ENCODE measurements at places on chromosomes 1 and 21. TPM values are rescaled to one million over a fixed set of nuclear protein-coding genes. Genes with fewer than 3 reads are reported as not detected.

DNA sequence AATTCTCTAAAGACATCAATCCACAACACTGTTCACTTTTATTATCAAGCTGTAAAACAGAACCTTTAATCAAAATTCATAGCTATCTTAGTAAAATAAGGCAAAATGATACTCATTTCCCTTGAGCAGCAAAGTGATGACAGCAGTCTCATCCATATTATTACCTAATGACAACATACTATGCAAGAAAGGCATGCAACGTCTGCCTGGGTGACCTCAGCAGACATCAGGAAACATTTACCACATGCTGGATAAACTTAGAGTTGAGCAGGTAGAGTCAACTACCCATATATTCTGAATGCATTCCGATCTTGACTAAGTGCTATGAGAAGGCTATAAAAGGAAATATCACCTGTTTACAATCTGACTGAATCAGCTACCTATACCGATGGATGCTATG lies 145.1 kb downstream of the SIPA1L2 start:
- H3K4me3 ChIP-seq: no peak overlapping the region
- H3K36me3 ChIP-seq: no peaks in the 10 kb centered on the region
- no peak overlapping the region for H3K27ac ChIP-seq
- no peaks in the 10 kb centered on the region for H3K27me3 ChIP-seq

- H3K4me1 ChIP-seq: peaks cover 3% of the 10 kb centered on the region
- H3K27me3 ChIP-seq: no peaks in the 10 kb centered on the region
- peak; percentile 29 for DNase-seq
- peaks cover 21% of the 10 kb centered on the region for H3K36me3 ChIP-seq
- no peak overlapping the region for H3K27ac ChIP-seq
These were observed 46.1 kb upstream of the RBM34 start for GRCh38 chr1:235207209-235207565.

DNA sequence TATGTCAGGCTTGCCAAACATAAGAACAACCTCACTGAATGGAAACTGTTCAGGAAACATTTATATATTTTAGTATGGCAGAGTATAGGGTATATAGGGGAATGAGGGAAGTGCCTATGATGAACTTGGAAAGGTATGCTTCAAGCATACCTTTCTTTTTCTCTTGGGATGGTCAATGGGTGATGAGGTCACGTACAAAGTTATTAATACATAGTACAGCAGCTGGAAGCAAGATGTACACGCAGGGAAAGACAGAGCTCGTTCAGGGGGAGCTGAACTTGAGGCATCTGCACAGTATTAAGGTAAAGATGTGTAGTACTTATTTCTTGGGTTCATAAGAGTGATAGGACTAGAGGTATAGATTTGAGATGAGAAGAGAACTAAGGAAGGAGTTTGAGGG lies 61.5 kb downstream of the ABCD3 start:
- no peak for DNase-seq
- no peaks in the 10 kb centered on the region for H3K4me1 ChIP-seq
- no peaks in the 10 kb centered on the region for H3K36me3 ChIP-seq
- H3K4me3 ChIP-seq: no peak overlapping the region
- no peaks in the 10 kb centered on the region for H3K27me3 ChIP-seq
- H3K27ac ChIP-seq: no peak overlapping the region

GRCh38 chr1:84422909-84423308 lies 24.6 kb downstream of the DNASE2B start:
- H3K4me1 ChIP-seq: no peaks in the 10 kb centered on the region
- H3K36me3 ChIP-seq: no peaks in the 10 kb centered on the region
- H3K27ac ChIP-seq: no peak overlapping the region
- DNase-seq: no peak

- H3K27ac ChIP-seq: peak within 1 kb of the TSS; percentile 96
- H3K4me3 ChIP-seq: peak within 1 kb of the TSS; percentile 82
- peaks cover 14% of the 10 kb centered on the region for H3K4me1 ChIP-seq
These were observed at the start of the genes GPATCH2 and SPATA17 for GRCh38 chr1:217630711-217631591. TSS of gene GPATCH2 (minus strand) at chr1:217631090. CDS start at chr1:217630971, 119 bp downstream. TSS of gene SPATA17 (plus strand) at chr1:217631344. CDS start at chr1:217631379, 35 bp downstream.

DNA sequence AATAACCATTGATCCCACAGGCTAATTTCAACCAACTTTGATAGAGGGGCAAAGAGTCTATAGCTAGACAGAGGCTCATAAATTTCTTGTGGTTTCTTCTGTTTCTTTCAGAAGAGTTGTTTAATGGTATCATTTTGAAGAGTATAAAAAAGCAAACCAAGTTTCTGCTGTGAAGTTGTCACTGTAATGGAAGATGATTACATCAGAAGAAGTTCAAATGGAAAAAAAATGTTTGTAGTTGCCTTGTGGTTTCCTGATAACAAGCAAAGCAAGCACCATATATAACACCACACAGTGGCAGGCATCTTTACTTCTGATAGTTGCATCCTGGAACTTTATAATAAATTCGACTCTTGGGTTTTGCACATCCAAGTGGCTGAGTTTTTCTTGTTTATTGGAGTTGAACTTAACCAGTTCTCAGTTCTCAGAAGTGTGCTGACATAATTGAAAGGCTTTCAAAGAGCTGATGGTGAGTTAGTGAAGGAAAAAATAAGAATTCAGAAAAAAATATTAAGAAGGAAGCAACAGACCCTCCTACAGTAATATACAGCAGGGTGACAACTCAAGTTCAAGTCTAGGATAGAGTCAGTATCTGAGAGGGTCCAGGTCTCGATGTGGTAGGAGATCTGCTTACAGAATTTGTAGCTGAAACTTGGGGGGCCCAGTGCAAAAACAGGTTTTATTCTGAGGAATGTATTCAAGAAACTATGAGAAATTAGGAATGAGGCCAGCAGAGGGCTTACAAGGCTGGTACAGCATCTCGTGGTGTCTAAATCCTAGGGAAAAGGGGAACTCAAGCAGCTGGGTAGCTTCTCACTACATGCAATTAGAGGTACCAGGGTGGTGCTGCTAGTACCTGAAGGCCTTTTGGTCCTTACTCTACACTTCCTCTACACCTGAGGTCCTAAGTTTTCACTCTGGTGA lies 123.5 kb downstream of the CRB1 start:
- H3K27ac ChIP-seq: peak overlapping the region; percentile 63
- no peaks in the 10 kb centered on the region for H3K27me3 ChIP-seq
- DNase-seq: no peak
- H3K4me1 ChIP-seq: peaks cover 39% of the 10 kb centered on the region
- H3K36me3 ChIP-seq: no peaks in the 10 kb centered on the region
- H3K4me3 ChIP-seq: no peak overlapping the region

GRCh38 chr1:19664453-19665185 lies at the start of gene HTR6:
TSS of gene HTR6 (plus strand) at chr1:19664875. CDS start at chr1:19665754, 879 bp downstream.
- H3K27me3 ChIP-seq: peaks cover 43% of the 10 kb centered on the region
- H3K4me1 ChIP-seq: no peaks in the 10 kb centered on the region
- no peak for DNase-seq
- H3K27ac ChIP-seq: no peak within 1 kb of the TSS
- no peaks in the 10 kb centered on the region for H3K36me3 ChIP-seq

DNA sequence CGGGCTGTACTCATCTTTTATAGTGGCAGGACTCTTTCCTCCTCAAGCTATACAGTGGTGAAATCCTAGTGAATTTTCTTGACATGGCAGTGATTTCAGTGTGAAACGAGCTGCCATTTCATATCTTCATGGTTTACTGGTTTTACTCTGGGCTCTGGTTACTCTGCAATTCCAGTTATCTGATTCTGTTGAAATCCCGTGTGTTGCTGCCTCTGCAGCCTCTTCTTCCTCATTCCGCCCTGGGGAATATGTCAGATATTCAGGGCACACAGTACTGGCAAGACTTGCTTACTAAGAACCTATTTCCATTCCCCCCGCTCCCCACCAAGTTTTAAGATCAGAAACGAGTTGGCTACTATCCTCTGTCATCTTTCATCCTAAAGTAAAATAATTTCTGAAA lies 7.9 kb upstream of the OR2B11 start:
- peaks cover 3% of the 10 kb centered on the region for H3K27me3 ChIP-seq
- H3K4me1 ChIP-seq: no peaks in the 10 kb centered on the region
- no peak overlapping the region for H3K27ac ChIP-seq
- H3K4me3 ChIP-seq: no peak overlapping the region

- H3K4me1 ChIP-seq: no peaks in the 10 kb centered on the region
- H3K36me3 ChIP-seq: peaks cover 35% of the 10 kb centered on the region
- DNase-seq: no peak
- H3K27ac ChIP-seq: peak overlapping the region; percentile 48
- H3K4me3 ChIP-seq: no peak overlapping the region
These were observed 20.4 kb downstream of the DENND2D start for GRCh38 chr1:111179968-111180533.

- H3K4me3 ChIP-seq: no peak within 1 kb of the TSS
- no peaks in the 10 kb centered on the region for H3K36me3 ChIP-seq
- no peak within 1 kb of the TSS for H3K27ac ChIP-seq
- peaks cover 42% of the 10 kb centered on the region for H3K27me3 ChIP-seq
- no peaks in the 10 kb centered on the region for H3K4me1 ChIP-seq
These were observed at the start of gene L1TD1 for GRCh38 chr1:62194651-62195544. TSS of gene L1TD1 (plus strand) at chr1:62194849. CDS start at chr1:62206629, 11,780 bp downstream.

GRCh38 chr21:25636727-25637126 lies 2.3 kb upstream of the JAM2 start:
- no peaks in the 10 kb centered on the region for H3K36me3 ChIP-seq
- H3K27me3 ChIP-seq: peaks cover 13% of the 10 kb centered on the region
- peaks cover 18% of the 10 kb centered on the region for H3K4me1 ChIP-seq
- H3K27ac ChIP-seq: no peak overlapping the region
- H3K4me3 ChIP-seq: no peak overlapping the region

DNA sequence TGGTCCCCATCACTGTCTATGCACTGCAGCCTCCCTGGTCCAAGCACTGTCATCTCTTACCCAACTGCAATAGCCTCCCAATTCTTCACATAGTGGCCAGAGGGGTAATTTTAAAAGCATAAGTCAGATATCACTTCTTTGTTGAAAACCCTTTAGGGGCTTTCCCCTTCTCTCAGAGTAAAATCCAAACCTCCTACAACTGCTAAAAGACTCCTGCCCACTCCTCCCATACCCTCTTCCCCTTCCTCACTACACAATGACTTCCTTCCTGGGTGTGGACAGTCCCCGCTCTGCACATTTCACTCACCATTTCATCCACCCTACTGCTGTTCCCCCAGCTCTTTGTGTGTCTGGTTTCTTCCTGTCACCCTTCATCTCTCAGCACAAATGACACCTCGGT lies 8.3 kb downstream of the MCOLN2 start:
- H3K4me3 ChIP-seq: no peak overlapping the region
- H3K27ac ChIP-seq: peak overlapping the region; percentile 11
- H3K36me3 ChIP-seq: no peaks in the 10 kb centered on the region
- H3K4me1 ChIP-seq: no peaks in the 10 kb centered on the region
- no peaks in the 10 kb centered on the region for H3K27me3 ChIP-seq

DNA sequence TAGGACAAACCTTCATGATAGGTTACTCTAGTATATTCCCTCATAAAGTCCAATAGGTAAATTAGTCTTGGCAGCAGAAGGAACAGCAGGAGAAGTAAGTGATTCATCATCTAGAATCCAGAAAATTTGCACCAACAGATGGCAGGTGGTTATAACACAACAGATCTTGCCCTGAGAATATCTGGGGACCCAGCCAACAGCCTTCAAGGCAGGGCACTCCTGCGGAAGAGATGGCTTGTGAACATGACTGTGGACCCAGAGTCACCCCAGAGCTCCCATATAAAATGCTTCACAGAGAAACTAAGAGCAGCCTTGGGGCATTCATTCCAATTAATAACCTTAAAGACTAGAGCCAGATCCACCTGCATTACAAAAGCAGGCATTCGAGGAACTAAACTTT lies 7.9 kb upstream of the PLA2G2C start:
- DNase-seq: no peak
- no peaks in the 10 kb centered on the region for H3K36me3 ChIP-seq

GRCh38 chr1:36650200-36651065 lies 167.7 kb upstream of the CSF3R start:
- peaks cover 32% of the 10 kb centered on the region for H3K27me3 ChIP-seq
- no peaks in the 10 kb centered on the region for H3K36me3 ChIP-seq
- no peak overlapping the region for H3K4me3 ChIP-seq
- peak; percentile 18 for DNase-seq

GRCh38 chr1:232252546-232253118 lies 377.3 kb downstream of the SIPA1L2 start:
- H3K27me3 ChIP-seq: no peaks in the 10 kb centered on the region
- H3K36me3 ChIP-seq: no peaks in the 10 kb centered on the region
- no peak overlapping the region for H3K4me3 ChIP-seq
- H3K27ac ChIP-seq: no peak overlapping the region
- DNase-seq: no peak
- no peaks in the 10 kb centered on the region for H3K4me1 ChIP-seq

DNA sequence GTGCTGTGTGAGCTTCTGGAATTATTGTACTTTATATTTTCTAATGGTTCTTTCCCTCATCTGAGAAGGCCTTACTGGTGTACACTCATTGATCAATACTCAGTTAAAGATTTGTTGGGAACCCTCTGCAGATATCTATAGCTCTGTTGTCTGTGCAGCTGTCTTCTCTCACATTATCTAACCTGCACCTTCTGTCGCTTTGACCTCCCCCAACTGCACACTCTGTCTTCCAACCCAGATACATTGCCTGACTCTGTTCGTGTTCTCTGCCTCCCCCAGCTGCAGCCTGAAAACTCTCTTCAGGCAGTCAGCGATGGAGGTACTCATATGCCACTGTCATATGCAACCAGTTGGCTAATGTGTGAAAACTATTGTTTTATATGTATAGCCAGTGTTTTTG lies 334.3 kb downstream of the NCAM2 start:
- no peaks in the 10 kb centered on the region for H3K4me1 ChIP-seq
- no peak overlapping the region for H3K4me3 ChIP-seq
- H3K27me3 ChIP-seq: no peaks in the 10 kb centered on the region

The FCAMR gene
- not detected for total RNA-seq

The ACTN2 gene
- total RNA-seq: not detected

The SYT6 gene
- 0.20 TPM for total RNA-seq

The FCRL1 gene
- 5.1 TPM for total RNA-seq

The AMY1C gene
- total RNA-seq: not detected

The CLCA2 gene
- not detected for total RNA-seq

The NFASC gene
- total RNA-seq: not detected

The OR2T2 gene
- total RNA-seq: not detected

Data from T-cell (primary cell).